Mesothelial cell of epicardium (in vitro differentiated cells): ENCODE measurements at places on chromosomes 6 and 20. TPM values are rescaled to one million over a fixed set of nuclear protein-coding genes. Genes with fewer than 3 reads are reported as not detected.

The PERP gene
- 54.4 to 57.6 TPM (median 55.6 TPM) in 3 replicates for total RNA-seq

The TMEM217 gene
- total RNA-seq = 1.5 to 2.7 TPM (median 2.0 TPM) in 3 replicates

- DNase-seq = no peak
Observed at GRCh38 chr6:169075211-169075914, 178.3 kb downstream of the THBS2 start.

GRCh38 chr20:45095805-45096238, 5.1 kb downstream of the KCNS1 start:
- no peak for DNase-seq

- no peak for DNase-seq
Observed at GRCh38 chr6:169145496-169145895, 108.2 kb downstream of the THBS2 start.

DNA sequence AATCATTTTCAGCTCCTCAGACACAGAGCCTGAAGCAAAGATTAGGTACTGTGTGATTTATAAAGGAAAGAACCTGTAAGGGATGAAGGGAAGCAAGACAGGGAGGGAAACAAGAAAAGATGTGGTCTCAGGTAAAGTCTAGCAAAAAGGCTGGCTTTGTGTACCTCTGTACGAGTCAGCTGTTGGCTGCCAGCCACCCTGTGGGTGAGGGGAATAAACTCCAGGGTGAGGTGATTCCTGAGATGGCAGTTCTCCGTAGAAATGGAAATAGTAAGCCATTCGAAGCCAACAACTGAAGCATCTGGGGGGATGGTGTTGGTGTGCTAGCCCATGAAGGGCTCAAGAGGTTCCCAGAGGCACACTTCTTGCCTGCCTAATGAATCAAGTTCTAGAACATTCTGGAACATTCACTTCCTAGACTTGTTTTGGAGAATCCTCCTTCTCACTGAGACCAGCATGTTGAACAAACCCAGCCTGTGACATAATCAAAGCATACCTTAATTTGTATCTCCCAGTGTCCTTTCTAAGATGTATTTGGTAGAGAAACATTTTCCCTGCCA, 10.6 kb upstream of the TTPAL start:
- DNase-seq = no peak

The HLA-DRB1 gene
- 4.5 to 5.4 TPM (median 5.3 TPM) in 3 replicates for total RNA-seq

- DNase-seq = no peak
Observed at GRCh38 chr6:37042150-37042549, 36.7 kb downstream of the FGD2 start.

- no peak for DNase-seq
Observed at GRCh38 chr20:50029697-50030461, 47.1 kb downstream of the SNAI1 start.

- no peak for DNase-seq
Observed at GRCh38 chr20:20877079-20877478, 164.6 kb upstream of the RALGAPA2 start.

The PHACTR3 gene
- total RNA-seq = 0.11 to 0.16 TPM (median 0.16 TPM) in 3 replicates

- no peak for DNase-seq
Observed at GRCh38 chr6:150894935-150895552, 29.5 kb downstream of the MTHFD1L start.

GRCh38 chr6:111764238-111765175, 108.7 kb downstream of the FYN start:
- no peak for DNase-seq

DNA sequence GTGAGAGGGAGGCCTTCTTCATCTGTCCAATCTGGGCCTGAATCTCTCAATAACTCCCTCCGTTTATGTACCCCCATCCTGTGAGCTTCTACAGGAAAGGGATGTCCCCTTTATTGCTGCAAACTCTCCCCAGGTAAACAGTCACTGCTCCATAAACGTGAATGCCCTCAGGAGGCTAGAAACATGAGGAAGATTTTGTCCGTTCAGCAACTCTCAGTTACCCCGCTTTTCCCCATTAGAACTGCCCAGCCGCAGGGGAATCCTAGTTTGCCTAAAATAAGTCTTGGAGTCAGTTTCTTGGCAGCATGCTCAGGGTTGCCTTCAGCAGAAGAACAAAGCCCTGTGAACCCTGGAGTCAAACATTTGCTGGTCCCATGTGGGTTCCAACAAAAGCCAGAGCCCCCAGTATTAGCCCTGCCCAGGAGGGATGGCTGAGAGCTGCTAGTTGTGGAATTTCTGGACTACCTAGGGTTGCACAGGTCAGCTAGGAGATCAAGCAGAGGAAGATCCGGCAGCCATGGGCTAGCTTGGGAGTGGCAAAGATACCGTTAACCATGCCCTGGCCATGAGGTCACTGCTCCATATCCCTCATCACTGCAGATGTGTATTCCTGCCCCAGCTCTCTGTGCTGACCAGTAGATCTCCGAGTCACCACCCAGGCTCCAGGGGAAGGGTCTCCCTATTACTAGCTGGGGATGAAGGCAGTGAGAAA, 640 bp downstream of the LRRN4 start:
- no peak for DNase-seq

The IL17F gene
- not detected in 3 replicates for total RNA-seq
